ENCODE measurements at places on chromosomes 4 and X.

GRCh38 chrX:139844884-139845283 is 88.0 kb downstream of the ATP11C start:
- DNase-seq, result no peak

GRCh38 chrX:153336121-153336894 is 2.4 kb downstream of the ZNF275 start:
- no peak for DNase-seq

- DNase-seq, result no peak
Observed at GRCh38 chr4:189162073-189162789, 778.4 kb upstream of the FRG1 start.

GRCh38 chr4:107888237-107888636 is 43.1 kb upstream of the CYP2U1 start:
- no peak for DNase-seq

DNA sequence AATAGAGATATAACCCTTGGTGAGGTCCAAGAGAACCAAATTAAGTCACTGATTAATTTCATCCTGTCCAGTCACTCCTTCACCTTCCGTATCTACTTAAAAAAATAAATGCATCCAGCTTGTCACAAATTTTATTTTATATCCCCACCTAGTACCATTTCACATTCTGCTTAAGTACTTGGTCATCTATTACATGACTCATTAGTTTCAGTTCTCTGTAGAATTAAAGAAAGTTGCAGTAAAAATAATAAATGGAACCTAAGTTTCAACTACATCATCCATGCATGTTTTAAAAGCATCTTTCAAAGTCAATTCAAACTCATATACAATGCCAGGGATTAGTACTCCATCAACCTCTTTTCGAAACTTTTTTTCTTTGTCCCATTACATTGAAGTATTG is 130.2 kb downstream of the SH2D1A start:
- no peak for DNase-seq

- DNase-seq, result no peak
Observed at GRCh38 chrX:8484360-8484949, 19.8 kb downstream of the VCX3B start.

DNA sequence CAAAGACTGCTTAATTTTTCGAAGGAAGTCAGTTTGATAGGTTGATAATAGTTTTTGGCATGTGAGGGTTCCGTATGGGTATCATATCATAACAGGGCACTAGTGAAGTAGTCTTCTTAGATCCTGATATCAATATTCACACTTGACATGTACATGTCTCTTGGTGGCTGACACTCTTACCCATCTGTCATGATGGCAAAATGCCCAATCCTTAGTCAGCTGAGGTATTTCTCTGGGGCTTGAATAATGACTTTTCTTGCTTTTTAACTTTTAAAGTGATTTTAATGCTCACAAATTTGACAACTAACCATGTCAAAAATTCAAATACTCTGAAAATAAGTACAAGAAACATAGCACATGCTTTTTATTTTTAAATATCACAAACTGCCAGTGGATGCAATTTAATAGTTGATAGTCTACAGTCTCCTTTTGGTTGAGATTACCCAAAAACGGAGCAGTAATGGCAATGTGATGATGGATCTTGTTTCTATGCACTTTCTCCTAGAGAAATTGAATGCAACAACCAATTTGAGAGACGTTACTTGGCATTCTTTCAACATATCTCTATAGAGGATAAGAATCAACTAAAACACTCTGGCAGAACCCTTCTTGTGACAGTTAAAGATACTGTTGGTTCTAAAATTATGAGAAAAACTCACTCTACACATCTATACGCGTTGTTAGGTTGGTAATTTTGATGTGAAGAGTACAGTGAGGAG is 552.9 kb upstream of the PABPC4L start:
- no peak for DNase-seq

- DNase-seq, result no peak
Observed at GRCh38 chr4:55409468-55410171, 13.9 kb downstream of the TMEM165 start.

DNA sequence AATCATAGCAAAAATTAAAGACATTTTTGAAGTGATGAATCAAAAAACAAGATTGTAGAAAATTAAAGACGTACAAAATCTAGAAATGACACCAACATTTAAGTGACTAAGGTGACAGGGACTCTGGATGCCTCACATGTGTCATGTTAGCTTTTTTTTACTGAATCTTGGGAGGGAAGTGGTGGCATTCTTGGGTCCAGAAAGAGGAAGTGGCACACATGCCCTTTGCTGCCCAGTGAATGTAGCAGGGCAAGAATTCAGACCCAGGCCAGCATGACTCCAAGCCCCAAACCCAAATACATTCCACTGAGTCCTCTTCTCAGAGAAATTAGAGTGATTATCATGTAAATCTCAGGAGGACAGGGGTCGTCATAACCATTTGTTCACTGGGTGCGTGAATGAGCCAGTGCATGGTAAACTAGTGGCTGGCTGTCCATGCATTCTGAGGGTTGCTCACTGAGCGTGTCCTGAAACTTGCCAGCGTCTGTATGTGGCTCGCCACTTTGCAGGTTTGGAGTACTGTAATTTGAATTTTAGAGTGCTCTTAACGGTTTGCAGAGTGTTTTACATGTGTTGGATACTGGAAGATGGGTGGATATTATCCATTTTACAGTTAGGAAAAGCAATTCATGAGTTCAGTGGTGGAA is 55.4 kb upstream of the TBC1D14 start:
- DNase-seq, result peak; percentile 22

DNA sequence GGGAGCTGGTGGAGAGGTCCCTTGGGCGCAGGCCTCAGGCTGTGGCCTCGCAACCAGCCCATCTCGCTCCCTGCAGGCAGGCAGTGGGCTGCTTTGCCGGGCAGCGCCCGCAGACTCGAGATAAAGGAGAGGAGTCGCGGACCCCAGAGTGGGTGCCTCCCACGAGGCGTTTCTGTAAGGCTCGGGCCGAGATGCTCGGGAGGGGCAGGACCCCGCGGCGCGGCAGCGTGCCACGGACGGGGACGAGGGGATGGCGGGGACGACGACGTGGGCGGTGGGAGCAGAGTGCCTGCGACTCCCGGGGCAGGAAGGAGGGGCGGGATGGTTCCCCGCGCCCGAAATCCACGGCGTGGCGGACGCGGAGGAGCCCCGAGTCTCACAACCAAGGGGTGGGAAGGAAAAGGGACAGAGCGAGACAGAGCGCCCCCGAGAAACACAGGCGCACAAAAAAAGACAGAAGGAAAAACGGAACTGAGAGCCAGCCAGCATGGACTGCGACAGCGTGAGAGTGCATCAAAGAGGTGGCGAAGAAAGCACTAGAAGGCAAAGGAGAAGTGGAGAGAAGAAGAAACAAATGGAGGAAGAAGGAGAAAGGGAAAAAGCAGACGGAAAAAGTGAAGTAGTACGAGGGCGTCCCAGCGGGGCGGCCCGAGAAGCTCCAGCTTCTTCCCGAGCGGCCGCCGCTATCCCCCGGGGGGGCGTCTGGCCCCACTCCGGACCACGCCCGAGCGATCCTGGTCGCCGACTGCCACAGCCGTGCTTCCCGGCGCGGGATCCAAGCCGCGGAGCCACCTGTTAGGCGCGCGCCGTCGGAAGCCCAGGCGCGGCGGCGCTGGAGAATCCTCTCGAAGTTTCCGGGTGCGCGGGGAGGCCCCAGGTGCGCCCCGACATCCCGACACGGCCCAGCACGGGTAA is 1.5 kb downstream of the BEND4 start:
- DNase-seq, result peak; percentile 56

GRCh38 chr4:3363411-3364141 is 70.8 kb downstream of the RGS12 start:
- no peak for DNase-seq

- no peak for DNase-seq
Observed at GRCh38 chrX:109839694-109840567, 106.9 kb upstream of the ACSL4 start.
